ENCODE measurements at places on chromosomes 1 and 21.

DNA sequence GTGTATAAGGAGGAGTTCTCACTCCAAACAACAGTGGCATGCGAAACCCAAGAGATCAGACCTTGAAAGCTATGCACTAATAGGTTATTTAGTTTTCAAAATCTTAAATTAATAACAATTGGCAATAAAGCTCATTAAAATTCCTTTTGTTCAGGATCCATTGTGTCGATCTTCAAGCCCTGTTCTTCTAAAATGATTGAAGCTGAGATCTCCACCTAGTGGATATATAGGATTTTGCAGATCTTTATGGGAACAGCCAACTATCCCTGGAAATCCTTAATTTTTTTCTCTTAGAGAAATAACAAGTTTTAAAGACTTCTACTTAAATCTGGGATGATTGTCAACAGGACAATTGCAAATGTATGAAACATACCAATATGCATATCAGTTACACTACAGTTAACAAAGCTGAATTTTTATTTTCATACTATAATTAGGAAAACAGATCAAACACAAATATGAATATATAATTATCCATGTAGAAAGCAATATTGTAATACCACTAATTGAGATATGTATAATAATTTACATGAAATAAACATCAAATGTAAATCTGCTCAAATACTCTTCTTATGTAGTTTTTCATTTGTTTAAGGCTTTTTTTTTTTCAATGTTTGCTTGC is 43.3 kb downstream of the LRRC53 start:
- DNase-seq, result peak; percentile 68

- peak; percentile 85 for DNase-seq
Observed at GRCh38 chr1:29196863-29197589, 15.3 kb upstream of the SRSF4 start.

GRCh38 chr1:152086760-152087159 is 2.1 kb downstream of the TCHHL1 start:
- no peak for DNase-seq

DNA sequence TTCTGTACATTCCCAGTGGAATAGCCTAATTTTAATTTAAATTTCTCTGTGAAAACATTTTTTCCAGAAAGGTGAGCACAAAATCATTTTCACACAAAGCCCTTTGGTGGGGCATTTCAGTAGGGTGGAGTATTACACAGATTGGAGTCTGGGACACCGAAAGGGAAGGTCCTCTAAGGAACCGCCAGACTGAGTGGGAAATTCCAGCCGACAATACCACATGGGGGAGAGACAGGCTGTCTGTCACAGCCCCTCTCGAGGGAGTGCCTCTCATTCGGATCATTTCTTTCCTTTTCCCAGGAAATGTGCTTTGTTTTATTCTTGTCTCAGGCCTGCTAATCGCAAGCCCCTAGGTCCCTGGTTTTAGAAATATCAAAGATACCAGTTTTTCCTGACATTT is 150.6 kb upstream of the HOOK1 start:
- peak; percentile 74 for DNase-seq

GRCh38 chr1:964691-965525 is 1.4 kb upstream of the PLEKHN1 start:
- no peak for DNase-seq

- no peak for DNase-seq
Observed at GRCh38 chr1:22916471-22916820, 56.2 kb downstream of the LACTBL1 start.

GRCh38 chr21:25664491-25664931 is 25.5 kb downstream of the JAM2 start:
- no peak for DNase-seq
